ENCODE measurements at places on chromosomes 5 and 9.

DNA sequence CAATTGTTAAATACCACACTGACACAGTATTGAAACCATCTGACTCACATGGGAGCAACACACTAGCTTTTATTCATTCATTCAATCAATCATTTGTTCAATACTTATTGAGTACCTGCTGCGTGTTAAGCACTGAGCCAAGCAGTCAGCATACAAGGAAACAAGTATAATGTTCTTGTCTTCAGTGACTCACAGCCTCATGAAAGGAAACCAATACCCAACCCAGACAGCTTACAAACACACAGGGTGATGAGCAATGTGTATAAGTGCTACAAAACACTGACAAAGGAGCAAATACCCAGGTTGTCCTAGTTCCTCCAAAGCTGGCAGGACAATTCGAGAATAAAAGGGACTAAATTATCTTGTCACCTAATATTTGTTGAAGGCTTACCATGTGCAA is 67.6 kb upstream of the RASEF start:
- DNase-seq: no peak
- H3K36me3 ChIP-seq: no peaks in the 10 kb centered on the region
- no peak overlapping the region for H3K4me3 ChIP-seq
- H3K27ac ChIP-seq: no peak overlapping the region
- H3K4me1 ChIP-seq: no peaks in the 10 kb centered on the region
- H3K27me3 ChIP-seq: no peaks in the 10 kb centered on the region

DNA sequence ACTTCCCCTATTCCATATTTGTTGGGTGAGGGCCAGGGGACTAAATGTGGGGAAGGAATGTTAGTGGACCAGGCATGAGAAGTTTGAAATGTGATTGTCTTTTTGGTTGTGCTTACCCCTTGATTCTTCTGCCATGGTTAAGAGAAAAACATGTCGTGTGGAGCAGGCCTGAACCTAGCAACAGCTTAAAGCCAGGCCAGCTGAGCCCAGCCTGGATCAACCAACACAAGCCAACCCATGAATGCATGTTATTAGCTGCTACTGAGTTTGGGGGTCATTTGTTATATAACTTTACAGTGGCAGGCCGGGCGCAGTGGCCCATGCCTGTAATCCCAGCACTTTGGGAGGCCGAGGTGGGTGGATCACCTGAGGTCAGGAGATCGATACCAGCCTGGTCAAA is 52.4 kb upstream of the TRIO start:
- peaks cover 2% of the 10 kb centered on the region for H3K27me3 ChIP-seq
- H3K4me3 ChIP-seq: no peak overlapping the region
- no peaks in the 10 kb centered on the region for H3K4me1 ChIP-seq

DNA sequence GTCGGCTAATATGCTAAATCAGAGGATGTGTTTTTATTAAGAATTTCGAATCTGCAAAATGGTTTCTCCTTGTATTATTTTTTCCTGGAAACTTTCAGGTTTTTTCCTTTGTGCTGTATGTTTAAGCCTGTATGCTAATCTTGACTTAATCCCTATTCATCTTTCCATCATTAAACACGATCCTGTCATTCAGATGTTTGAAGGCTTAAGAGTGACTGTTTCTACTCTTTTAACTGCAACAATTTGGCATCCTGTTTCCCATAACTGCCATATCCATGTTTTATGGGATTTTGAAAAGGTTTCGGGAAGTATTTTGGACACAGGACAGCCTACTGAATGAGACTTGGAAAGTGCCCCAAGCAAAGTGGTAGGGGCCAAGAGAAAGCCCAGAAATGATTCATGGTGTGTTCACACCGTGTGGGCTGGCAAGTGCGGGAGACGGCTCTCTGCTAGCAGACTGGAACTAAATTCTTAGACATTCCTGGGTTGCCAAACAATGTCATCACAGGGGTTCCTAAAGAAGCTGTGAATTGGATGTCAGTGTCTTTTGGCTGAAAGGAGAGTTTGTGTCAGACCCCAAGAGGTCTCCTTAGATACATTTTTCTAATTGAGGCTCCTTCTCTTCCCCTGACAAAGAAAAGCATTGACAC is 125.4 kb upstream of the ADAMTS16 start:
- no peaks in the 10 kb centered on the region for H3K4me1 ChIP-seq
- no peaks in the 10 kb centered on the region for H3K36me3 ChIP-seq
- H3K27ac ChIP-seq: no peak overlapping the region

GRCh38 chr9:70510157-70510770 is 95.8 kb upstream of the KLF9 start:
- H3K27ac ChIP-seq: no peak overlapping the region
- H3K4me3 ChIP-seq: no peak overlapping the region
- no peaks in the 10 kb centered on the region for H3K27me3 ChIP-seq
- DNase-seq: no peak
- H3K36me3 ChIP-seq: no peaks in the 10 kb centered on the region

DNA sequence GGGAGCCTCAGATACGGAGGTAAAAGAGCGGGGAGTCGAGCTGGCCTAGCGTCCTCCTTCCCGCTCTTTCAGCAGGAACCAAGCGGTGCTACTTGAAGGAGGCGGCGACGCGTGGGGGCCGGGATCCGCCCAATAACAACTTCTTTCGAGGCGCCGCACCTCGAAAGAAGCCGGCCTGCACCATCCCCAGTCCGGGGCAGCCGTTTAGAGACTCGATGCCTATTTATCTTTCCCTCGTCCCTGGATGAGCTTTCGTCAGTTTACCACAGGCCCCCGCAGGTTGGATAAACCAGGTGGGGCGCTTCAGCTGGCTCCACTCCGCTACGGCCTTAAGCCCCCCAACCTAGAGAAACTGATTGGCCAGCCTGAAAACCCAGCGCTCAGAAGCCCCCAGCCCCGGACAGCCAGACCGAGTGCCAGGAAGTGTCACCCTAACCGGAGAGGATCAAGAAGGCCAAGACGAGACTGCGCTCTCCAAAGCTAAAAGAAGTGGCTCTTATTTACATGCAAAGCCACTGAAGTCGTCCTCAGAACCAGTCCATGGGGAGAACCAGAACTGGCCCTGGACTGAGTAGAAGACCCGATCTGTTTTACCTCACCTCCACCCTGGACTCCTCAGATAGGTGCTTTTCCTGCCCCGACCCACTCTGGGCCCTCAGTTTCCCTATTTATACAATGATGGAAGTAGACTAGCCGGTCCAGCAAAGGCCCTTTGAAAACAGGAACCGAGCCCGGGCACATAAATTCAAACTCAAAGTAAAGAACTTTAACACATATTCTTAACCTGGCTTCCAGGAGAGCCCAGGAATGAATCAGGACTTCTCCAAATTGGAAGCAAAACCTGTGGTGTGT is 1.4 kb downstream of the HAND1 start:
- H3K27ac ChIP-seq: no peak overlapping the region
- peaks cover 34% of the 10 kb centered on the region for H3K4me1 ChIP-seq
- no peaks in the 10 kb centered on the region for H3K36me3 ChIP-seq
- H3K4me3 ChIP-seq: no peak overlapping the region

GRCh38 chr9:95615246-95615645 is 98.5 kb upstream of the PTCH1 start:
- H3K27me3 ChIP-seq: peaks cover 7% of the 10 kb centered on the region
- H3K4me3 ChIP-seq: no peak overlapping the region
- no peaks in the 10 kb centered on the region for H3K4me1 ChIP-seq
- no peak for DNase-seq
- H3K36me3 ChIP-seq: no peaks in the 10 kb centered on the region

GRCh38 chr5:166505544-166505943 is 1785.9 kb upstream of the WWC1 start:
- no peak overlapping the region for H3K27ac ChIP-seq
- no peak overlapping the region for H3K4me3 ChIP-seq
- H3K4me1 ChIP-seq: no peaks in the 10 kb centered on the region
- H3K36me3 ChIP-seq: no peaks in the 10 kb centered on the region
- no peaks in the 10 kb centered on the region for H3K27me3 ChIP-seq

DNA sequence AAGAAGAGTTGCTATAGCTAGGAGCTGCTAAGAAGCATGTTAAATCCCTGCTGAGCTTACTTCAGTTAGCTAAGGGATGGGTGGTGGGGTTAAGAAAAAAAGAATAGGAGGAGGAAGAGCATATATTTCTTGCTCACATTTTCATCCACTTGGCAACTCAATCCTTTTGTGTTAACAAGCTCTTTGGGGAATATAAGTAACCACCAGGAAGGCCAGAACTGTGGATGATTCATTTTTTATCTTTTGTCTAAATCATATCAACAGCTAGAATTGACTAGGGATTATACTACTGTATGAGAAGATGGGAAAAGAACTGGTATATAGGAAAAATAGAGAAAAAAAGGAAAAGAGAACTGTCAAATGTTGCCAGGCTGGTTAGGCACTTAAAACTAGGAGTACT is 555.3 kb upstream of the ARRDC3 start:
- H3K4me1 ChIP-seq: no peaks in the 10 kb centered on the region
- DNase-seq: no peak
- H3K27ac ChIP-seq: no peak overlapping the region
- no peak overlapping the region for H3K4me3 ChIP-seq

- H3K27me3 ChIP-seq: peaks cover 8% of the 10 kb centered on the region
- no peak for DNase-seq
- H3K4me1 ChIP-seq: no peaks in the 10 kb centered on the region
- H3K36me3 ChIP-seq: no peaks in the 10 kb centered on the region
These were observed 116.6 kb upstream of the GAS1 start for GRCh38 chr9:87063871-87064270.

- no peak overlapping the region for H3K27ac ChIP-seq
- no peaks in the 10 kb centered on the region for H3K36me3 ChIP-seq
- H3K4me3 ChIP-seq: no peak overlapping the region
- DNase-seq: no peak
These were observed 212.2 kb upstream of the MVB12B start for GRCh38 chr9:126114409-126114760.

- no peak overlapping the region for H3K4me3 ChIP-seq
- H3K36me3 ChIP-seq: no peaks in the 10 kb centered on the region
- no peak for DNase-seq
- H3K27ac ChIP-seq: no peak overlapping the region
- no peaks in the 10 kb centered on the region for H3K27me3 ChIP-seq
These were observed 201.1 kb downstream of the PALM2AKAP2 start for GRCh38 chr9:109981091-109981490.

DNA sequence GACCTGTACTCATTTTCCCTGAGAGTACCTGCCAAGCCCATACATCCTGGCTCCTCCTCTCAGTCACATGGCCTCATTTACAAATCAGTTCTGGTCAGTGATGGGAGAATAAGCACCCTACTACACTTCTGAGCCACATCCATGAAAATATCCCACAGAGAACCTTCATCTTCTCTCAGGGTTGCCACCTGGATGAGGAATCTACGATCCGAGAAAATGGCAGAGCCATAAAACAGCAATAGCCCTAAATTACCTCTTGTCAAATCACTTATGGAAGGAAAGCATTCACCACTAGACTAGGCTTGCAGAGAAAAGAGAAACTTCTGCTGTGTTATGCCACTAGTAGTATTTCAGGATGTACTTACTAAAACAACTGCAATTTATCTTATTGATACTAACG is 324.8 kb downstream of the BNC2 start:
- no peak overlapping the region for H3K4me3 ChIP-seq
- H3K4me1 ChIP-seq: peaks cover 37% of the 10 kb centered on the region
- H3K36me3 ChIP-seq: peaks cover 6% of the 10 kb centered on the region
- no peaks in the 10 kb centered on the region for H3K27me3 ChIP-seq
- H3K27ac ChIP-seq: no peak overlapping the region

GRCh38 chr9:69465473-69465872 is 140.5 kb downstream of the ENTREP1 start:
- H3K27me3 ChIP-seq: peaks cover 2% of the 10 kb centered on the region
- no peak overlapping the region for H3K4me3 ChIP-seq
- no peaks in the 10 kb centered on the region for H3K36me3 ChIP-seq
- no peak for DNase-seq

- no peaks in the 10 kb centered on the region for H3K27me3 ChIP-seq
- H3K36me3 ChIP-seq: no peaks in the 10 kb centered on the region
- H3K4me1 ChIP-seq: peaks cover 6% of the 10 kb centered on the region
- no peak overlapping the region for H3K4me3 ChIP-seq
- no peak for DNase-seq
- H3K27ac ChIP-seq: no peak overlapping the region
These were observed 47.8 kb downstream of the RNF145 start for GRCh38 chr5:159161361-159162214.

- no peak for DNase-seq
- H3K27me3 ChIP-seq: no peaks in the 10 kb centered on the region
- no peak overlapping the region for H3K4me3 ChIP-seq
- no peak overlapping the region for H3K27ac ChIP-seq
- H3K36me3 ChIP-seq: no peaks in the 10 kb centered on the region
- H3K4me1 ChIP-seq: no peaks in the 10 kb centered on the region
These were observed 175.7 kb downstream of the EBF1 start for GRCh38 chr5:158923799-158924551.

DNA sequence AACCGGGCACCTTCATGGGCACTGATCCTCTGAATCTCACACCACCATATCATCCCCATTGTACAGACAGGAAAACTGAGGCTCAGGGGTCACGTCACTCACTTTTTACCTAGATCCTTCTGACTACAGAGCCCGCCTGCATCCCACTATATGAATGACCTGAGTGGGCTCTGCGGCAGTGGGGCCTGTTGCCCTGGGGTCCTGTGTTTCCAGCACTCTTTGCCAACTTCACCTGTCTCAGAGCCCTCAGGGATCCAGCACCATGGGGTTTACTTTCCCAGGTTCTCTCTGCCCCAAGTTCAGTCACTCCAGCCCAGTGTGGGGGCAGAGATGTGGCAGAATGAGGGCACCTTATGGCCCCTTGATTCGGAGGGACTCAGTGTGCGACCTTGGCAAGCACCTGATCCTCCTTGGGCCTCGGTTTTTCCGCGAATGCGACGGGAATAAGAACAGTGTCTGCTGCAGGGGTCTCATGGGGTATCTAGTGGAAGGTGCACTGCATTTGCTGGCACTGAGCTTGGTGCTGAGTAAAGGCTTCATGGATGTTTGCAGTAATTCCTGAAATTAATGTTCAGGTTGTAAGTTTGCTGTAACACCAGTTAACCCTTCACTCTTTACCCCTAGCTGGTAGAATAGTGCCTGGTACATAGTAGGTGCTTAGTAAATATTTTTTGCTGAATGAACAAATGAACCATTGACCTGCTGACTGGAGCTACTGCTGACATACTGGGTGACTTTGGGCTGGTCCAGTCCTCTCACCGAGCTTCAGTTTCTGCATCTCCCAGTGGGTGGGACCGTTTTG is 47.1 kb upstream of the BOD1 start:
- H3K27ac ChIP-seq: no peak overlapping the region
- DNase-seq: no peak
- H3K36me3 ChIP-seq: no peaks in the 10 kb centered on the region
- no peaks in the 10 kb centered on the region for H3K4me1 ChIP-seq

DNA sequence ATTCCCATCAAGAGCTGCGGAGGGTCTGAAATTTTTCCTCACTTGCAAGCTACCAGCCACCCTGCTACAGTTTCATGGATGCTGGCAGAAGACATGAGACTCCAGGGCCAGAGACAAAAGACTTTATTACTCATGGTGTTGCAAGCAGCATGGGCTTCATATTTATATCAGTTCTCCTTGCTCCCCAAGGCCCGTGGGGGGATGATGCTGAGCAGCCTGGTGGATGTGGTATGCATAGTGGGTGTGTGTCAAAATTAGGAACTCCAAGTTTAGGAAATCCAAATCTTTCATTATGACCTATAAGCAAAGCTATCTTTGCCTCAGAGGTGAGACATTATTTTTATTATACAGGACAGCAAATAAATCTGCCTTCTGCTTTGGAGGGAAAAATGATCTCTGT is 105.7 kb upstream of the ALDH1B1 start:
- no peaks in the 10 kb centered on the region for H3K27me3 ChIP-seq
- no peak for DNase-seq
- H3K4me1 ChIP-seq: no peaks in the 10 kb centered on the region

Measured in immature natural killer cell (primary cell).